AG09319 (cell line): ENCODE measurements at places on chromosomes 7 and 10.

GRCh38 chr7:158648787-158649186, 55.8 kb downstream of the NCAPG2 start:
- DNase-seq: no peak

GRCh38 chr7:131068604-131069021, 259.1 kb upstream of the MKLN1 start:
- DNase-seq: no peak

DNA sequence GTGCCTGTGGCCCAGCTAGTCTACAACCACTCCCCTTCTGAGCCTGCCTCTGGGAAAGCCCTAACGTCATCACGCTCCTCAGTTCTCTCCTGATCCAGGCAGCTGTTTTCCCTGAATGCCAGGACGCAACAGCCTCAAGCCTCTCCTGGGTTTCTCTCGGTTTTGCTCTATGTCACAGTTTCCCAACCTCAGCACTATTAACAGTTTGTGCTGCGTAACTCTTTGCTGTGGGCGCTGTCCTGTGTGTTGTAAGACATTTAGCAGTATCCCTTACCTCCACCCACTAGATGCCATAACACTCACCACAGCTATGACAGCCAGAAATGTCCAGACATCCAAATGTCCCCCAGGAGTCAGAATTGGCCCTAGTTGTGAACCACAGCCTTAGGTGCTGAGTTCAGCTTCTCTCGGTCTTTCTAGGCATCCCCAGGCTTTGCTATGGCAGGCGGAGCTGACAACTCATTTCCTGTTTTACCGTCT, 226.3 kb upstream of the NPVF start:
- DNase-seq: no peak

DNA sequence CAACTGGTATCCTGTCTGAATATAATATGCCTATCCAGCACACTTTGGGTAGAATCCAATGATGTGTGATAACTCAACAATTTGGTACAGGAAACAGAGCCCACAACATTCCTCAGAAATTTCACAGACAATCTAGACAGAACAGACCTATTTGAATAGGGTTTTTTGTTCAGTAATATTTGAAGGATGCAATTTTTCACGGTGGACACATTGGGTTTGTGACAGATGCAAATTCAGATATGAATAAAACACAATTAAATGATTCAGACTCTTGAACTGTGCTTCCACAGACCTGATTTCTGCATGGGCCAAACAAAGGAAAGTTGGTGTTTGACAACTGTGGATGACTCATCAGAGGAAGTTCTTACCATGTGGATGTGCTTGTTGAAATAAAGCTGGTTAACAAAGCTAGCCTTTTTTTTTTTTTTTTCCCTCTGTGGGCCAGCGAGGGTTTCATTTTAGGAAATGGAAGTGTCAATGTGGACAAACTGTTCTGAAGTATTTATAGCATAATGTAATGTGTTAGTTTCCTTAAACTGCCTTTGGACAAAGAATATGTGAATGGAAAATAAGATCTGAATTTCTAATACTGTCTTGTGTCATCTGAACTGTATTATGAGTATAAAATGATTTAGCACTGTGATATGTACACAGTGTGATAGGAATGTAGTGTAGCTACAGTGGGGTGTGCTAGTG, 43.2 kb upstream of the FAM133B start:
- peak; percentile 54 for DNase-seq

- no peak for DNase-seq
Measured at GRCh38 chr7:66634816-66635215, 6.1 kb downstream of the KCTD7 start.

DNA sequence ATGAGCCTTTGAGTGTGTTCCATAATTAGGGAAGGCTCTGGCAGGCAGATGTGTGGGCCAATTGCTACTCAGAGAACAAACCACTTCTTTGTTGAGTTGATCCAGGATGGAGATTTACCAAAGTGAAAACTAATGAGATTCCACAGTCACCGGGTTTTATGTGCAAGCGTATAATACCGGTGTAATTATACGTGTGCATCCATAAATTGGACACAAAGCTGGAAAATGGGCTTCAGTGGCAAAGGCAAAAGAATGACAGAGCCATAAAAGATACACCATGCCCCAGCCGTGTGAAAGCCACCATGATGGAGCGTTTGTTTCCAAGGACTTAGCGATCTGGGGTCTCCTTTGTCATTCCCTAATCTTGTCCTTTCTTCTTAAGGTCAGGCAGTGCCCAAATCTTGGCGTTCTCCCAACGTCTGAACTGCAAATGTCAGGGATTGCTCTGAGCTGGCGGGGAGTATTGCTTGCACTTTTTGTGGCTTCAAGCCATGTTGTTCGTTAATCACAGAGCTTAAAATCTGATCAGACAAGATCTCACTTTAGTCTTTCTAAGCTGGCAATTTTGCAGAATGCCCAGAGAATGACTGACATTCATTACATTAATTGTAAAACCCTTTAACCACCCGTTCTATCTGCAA, 70.1 kb downstream of the NPTX2 start:
- DNase-seq: no peak

GRCh38 chr10:114259824-114260223, 20.8 kb downstream of the VWA2 start:
- DNase-seq: peak; percentile 52

DNA sequence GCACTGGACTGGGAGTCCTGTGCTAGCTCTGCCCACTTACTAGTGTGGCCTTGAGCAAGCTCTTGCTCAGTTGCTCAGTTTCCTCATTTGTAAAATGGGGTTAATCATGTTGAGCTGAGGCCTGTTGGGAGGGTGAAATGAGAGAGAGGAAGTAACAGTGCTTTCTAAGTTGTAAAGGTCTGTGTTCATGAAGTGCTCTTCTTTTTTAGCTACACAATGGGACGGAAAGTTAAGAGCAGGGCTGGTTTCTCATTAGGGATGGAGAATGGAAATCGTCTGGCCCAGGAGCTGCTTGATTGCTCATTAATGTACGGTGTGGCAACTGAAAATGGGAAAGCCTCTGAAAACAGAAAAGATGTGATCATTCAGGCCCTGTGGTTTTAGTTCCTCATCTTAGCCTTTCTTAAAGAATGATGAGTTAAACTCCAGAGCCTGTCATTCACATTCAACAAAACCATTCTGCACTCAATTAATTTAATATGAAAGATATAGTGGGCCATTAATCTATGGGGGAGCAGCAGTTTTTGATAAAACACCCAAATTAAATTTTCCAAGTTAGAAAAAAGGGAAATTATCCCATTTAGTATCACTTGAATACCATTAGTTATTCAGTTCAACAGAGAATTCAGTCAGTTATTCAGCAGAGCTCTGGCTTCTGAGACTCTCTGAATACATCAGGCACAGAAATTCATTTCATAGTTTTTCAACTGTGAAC, 60.5 kb downstream of the SH2D4B start:
- no peak for DNase-seq

GRCh38 chr7:115911465-115911864, 119.1 kb downstream of the TFEC start:
- no peak for DNase-seq

- DNase-seq: no peak
Measured at GRCh38 chr7:44755698-44756627, 7.3 kb downstream of the ZMIZ2 start.
